ENCODE measurements at places on chromosomes 12 and 14. TPM values are rescaled to one million over a fixed set of nuclear protein-coding genes. Genes with fewer than 3 reads are reported as not detected.
A peak's percentile ranks its signal among the peaks of the same experiment; 100 is the strongest.

- DNase-seq = peak; percentile 73
Observed at GRCh38 chr12:124613151-124613585, 45.8 kb upstream of the NCOR2 start.

GRCh38 chr14:103735439-103735814 lies 19.8 kb downstream of the ZFYVE21 start:
- DNase-seq = no peak

- peak; percentile 69 for DNase-seq
Observed at GRCh38 chr12:11862798-11863197, 207.9 kb upstream of the BCL2L14 start.

DNA sequence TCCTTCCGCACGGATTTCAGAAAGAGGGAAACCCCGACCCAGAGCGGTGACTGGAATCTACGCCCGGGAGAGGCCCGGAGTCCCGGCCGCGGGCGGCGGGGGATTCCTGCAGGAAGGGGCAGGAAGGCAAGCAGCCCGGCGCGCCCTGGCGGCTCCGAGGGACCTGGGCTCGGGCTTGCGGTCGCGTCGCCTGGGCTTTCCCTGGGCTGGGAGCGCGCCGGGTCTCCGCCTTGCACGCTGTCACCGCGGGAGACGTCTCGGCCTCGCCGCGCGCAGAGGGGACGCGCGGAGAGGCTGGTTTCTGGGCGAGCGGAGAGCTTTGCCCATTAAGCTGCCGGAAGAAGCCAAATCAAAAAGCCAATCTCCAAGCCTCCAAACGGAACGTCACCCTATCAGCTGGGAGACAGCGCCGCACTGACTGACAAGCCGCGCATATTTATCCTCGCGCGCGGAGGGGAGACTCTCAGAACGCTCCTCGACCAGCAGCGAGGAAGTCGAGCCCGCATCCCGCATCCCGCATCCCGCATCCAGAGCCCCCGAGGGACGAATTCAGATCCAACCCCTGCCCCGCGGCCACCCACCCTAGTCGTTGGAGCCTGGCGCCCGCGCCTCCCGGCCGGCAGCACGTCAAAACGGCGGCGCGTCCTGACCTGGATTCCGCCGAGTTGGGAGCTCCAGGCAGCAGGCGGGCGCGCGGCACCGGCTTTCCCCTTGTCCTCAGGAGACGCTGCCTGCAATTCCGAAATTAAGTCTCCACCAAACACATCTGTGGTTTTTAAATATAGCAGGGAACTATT lies at the start of gene SLC8A3:
SLC8A3 (minus strand) TSS at position 293 of the 797 bp plus-strand sequence. CDS start 20,529 bp downstream, outside the sequence.
- DNase-seq = peak; percentile 35

- no peak for DNase-seq
Observed at GRCh38 chr12:119019166-119019565, 37.8 kb downstream of the SRRM4 start.

DNA sequence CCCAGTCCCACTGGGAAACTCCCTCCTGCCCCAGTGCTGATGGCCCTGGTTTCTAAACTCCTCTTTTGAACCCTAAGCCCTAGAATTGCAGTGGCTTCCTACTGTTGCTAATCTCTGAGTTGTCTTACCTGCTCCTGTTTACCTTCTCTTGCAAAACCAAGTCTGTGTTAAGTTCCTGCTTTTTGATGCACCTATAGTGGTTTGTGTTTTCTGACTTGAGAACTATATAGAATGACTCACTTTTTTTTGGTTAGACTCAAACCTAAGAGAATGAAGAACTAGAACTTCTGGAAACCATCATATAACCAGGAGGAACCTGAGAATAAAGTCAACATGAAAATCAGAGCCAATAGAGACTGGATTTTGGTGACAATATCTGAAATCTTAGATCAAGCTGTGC lies 5.5 kb upstream of the GAS2L3 start:
- no peak for DNase-seq

- DNase-seq = no peak
Observed at GRCh38 chr14:24377657-24378056, 9.7 kb downstream of the NFATC4 start.

- peak; percentile 8 for DNase-seq
Observed at GRCh38 chr12:124388038-124388671, 93.3 kb downstream of the RFLNA start.

IL22 gene
- total RNA-seq = not detected

ERO1A gene
- 76.8 TPM for total RNA-seq

SSTR1 gene
- total RNA-seq = 1.4 TPM

KLRB1 gene
- total RNA-seq = not detected
